Breast epithelium (tissue), 4 donors: ENCODE measurements at places on chromosomes 6 and 20.

DNA sequence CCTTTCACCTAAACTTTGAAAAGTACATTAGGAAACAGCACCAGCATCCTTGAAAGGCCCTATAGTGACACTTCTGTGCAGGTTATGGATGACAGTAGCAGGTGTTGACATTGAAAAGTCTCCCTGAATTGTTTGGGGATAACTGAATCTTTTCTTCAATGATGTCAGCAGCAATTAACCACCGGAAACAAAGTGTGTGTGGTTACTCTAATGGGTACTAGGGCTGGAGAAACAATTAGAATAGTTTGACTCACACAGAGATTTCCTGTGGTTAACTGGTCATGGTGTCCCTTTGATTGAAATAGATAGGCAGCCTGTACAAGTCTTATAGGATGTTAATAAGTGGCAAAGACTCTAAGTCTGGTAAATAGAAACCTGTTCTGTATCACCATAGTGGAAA lies 189.1 kb downstream of the TBX18 start:
- no peak for DNase-seq

GRCh38 chr6:90328004-90328403 lies 31.4 kb upstream of the BACH2 start:
- no peak for DNase-seq

GRCh38 chr6:160124605-160125004 lies 3.0 kb downstream of the SLC22A1 start:
- DNase-seq: no peak

DNA sequence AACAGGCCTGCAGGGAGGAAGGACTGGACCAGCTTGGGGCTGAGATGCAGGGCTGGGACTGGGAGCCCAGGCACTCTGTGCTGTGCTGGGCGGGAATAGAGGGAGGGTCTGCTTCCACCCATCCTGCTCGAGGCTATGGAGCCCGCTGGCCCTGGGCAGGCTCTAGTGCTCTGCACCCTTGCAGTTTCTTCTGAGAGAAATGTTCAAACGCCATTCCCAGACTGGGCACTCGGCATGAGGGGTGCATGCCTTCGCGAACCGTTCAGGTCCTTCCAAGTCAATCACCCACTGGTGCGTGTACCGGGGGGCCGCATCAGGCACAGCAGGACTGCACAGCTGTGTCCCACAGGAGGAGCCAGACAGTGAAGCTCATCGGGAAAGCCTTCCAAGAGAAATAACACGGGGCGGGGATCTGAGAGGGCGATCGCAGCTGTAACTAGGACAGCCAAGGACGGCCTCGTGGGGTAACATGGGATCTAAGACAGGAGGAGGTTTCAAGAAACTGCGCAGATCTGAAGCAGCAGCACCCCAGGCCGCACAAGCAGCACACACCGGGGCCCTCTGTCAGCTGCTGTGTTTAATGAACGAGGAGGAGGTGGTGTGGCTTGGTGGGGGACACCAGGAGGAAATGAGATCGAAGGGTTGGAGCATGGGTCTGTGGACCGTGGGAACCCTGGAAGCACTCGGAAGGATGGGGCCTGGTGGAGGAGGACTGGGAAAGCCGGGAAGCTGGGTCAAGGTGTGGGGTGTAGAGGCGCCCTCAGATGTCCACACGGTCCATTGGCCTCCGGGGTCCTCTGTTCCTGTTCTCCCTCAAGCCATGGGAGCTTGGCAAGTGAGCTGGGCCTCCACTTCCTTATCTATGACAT lies 26.1 kb upstream of the PYGB start:
- DNase-seq: no peak

DNA sequence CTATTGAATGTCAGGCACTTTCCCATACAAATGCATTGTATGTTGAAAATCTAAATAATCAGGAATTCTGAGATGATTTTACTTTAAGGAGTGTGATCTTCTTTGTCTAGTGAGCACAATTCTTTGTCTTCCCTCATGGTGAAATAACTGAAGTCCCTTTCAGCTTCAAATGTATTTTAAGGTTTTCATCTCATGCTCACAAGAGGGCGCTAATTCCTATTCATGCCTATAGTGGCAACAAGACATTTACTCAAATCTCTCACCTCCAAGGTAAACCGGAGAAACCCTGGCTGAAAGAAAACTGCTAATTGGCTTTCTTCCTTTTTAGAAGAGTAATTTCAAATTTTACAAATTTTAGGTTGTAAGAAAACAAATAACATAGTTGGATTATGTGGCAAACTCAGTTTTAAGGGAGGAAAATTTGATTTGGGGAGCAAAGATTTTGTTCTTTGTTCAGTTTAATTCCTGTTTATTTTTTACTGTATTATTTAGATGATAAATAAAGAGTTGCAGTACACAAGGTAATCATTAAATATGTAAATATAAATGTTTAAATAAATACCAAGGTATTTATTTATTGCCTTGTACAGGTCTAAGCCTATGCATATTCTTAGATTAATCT lies 69.1 kb downstream of the SLC35F1 start:
- DNase-seq: no peak

GRCh38 chr6:5766260-5766659 lies 240.5 kb downstream of the NRN1 start:
- no peak for DNase-seq

- DNase-seq: no peak
Measured at GRCh38 chr6:39037082-39037508, 11.5 kb upstream of the GLP1R start.

- DNase-seq: no peak
Measured at GRCh38 chr6:168683621-168684020, 242.6 kb downstream of the SMOC2 start.

DNA sequence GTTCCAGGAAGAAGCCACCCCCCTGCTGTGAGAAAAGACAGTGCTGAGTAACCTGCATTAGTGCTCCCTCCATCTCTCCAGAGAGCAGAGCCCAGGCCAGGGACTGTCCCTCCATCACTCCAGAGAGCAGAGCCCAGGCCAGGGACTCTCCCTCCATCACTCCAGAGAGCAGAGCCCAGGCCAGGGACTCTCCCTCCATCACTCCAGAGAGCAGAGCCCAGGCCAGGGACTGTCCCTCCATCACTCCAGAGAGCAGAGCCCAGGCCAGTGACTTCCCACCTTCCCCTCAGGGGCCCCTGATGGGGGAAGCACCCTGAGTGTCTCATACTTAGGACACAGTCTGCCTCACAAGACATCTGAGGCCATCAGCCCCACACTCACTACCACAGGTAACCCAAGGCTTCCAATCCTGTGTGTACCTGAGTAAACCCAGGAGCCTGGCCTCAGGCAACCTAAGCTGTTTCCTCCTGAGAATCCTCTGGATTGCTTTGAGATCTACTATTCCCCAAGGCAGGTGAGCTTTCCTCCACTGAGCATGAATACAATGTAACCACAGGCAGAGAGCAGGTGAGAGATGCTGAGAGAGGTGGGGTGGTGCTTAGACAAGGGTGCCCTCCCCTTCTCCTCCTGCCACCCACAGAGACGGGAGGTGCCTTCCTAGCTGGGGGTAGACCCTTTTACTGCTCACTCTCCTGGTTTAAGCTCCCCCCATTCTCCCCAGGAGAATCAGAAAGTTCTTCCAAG lies 4.9 kb downstream of the TBXT start:
- no peak for DNase-seq

- no peak for DNase-seq
Measured at GRCh38 chr6:13445744-13446115, 41.7 kb downstream of the GFOD1 start.

GRCh38 chr20:38275815-38276550 lies 15.4 kb upstream of the KIAA1755 start:
- DNase-seq: no peak

DNA sequence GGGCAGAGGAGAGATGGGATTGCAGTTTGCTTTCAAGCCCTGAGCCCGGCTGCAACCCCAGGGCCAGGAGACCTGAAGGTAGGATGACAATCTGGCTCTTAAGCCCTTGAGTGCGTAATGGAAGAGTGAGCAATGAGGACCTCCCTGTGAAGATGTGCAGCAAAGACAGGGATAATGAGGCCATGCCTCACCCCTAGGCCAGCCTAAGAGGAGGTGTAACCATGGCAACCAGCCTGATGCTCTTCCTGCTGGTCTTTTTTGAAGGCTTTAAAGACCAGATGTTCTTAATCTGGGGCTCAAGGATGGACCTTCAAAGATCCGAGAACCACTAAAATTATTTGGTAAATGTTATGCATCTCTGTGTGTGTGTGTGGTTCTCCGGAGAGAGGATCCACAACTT lies 8.2 kb downstream of the ARHGAP40 start:
- DNase-seq: no peak

DNA sequence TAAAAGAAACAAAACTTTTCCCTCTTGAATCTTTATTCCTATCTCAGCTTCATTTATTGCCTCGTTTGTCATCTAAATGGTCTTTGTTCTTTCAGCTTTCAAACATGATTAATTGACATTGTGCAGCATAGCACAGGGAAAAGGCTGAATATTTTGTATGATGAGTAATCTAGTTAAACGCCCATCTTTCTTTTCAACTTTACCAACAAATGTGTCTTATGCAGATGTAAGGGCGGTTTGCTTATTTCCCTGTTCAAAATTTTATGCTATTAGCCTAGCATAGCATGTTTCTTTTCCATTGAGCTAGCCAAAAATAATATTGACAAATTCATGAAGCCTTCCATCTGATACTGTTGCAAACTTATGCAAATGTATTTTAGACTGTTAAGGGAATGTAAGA lies 176.4 kb upstream of the AKAP12 start:
- no peak for DNase-seq

DNA sequence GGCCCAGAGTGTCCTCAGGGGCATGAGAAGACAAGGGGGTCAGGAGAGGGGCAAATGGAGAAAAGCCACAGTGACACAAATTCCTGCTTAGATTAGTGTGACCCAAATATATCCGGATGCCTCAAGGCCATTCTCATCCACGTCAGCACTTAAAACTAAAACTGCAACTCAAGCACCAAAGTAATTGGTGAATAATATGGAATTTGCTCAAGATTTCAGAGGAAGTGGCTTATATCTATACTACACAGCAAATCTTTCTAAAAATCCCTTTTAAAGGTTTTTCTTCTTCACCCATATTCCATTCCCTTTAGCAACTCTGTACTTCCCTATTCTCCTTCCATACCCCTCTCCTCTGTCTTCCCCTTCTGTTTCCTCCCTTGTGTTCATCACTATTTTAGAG lies 15.2 kb downstream of the DEF6 start:
- no peak for DNase-seq

DNA sequence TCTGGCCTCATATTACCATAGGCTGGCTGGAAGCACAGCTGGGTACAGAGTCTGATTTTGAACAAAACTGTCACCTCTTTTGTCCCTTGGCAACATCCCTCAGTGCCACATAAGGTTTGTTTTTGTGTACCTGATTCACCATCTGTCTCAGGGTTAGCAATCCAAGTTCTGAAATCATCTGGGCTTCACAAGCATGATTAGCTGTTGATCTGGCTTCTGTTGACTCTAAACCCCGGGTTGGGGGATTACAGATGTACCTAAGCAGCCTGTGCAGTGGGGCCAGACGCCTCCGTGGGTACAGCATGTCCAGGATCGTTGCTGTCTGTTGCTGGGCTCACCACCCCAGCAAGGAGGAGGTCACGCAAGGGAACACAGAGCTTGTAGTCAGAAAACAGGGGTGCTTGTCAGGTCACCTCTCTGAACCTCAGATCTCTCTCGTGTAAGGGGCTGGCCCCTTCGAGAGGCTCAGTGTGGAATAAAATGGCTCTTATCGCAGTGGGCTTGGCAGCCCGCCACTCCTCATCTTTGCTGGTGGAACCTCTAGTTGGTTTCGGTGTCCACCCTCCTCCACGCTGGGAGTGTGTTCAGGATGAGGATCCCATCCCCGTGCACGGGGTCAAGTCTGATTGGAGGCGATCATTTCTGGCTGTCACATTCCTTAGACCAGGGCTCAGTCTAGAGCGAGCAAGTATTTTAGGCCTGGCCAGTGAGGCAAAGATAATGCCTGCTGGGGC lies 39.2 kb upstream of the ZNF831 start:
- no peak for DNase-seq

GRCh38 chr6:11307226-11307625 lies 74.8 kb upstream of the NEDD9 start:
- DNase-seq: no peak

DNA sequence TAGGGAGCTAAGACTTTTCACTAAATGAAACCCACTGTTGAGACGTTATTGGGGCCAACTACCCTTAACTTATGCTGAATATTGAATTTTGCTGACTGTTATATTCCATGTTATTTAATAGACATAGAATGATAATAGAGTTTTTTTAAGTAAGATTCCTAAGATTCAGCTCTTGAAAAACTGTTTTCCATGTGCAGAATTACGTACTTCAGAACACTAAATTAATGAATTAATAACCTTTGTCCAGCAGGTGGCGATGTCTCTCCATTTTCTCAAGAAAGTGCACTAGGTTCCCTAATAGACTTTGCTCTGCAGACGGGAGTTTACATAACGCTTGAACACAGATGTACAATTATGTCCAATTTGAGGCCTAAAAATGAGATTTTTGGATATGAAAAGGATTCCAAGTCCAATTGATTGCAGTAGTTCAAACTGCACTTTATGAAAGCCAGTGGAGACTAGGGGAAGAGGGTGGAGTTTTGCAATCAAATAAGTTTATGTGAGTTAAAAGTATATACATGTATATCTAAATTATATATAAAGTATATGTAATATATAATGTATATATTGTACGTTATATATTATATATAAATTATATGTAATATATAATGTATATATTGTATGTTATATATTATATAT lies 282.1 kb downstream of the UST start:
- no peak for DNase-seq

DNA sequence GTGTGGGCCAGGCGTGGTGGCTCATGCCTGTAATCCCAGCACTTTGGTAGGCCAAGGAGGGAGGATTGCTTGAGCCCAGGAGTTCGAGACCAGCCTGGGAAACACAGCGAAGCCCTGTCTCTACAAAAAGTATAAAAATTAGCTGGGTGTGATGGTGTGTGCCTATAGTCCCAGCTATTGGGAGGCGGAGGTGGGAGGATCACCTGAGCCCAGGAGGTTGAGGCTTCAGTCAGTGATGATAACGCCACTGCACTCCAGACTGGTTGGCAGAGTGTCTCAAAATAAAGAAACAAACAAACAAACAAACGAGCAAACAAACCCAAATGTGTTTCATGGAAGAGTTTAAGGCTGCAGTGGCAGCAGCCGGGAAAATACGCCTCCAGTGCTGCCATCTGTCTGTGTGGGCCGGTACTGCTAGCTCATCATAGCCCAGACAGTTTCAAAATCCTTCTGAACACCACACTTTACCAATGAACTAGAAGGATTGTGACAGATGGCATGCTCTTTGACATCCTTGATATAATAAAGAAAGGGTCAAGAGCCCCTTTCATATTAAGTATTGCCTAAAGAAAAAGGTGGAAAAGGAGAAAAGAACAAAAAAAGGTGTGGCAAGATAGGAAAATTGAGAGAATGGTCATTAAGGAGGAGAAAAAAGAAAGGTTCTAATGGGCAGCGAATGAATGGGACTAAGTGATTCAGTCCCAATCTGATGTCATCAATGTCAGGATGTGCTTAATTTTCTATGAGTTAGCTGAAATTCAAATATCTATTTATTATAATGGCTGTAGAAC lies 298.6 kb downstream of the SYNE1 start:
- no peak for DNase-seq

DNA sequence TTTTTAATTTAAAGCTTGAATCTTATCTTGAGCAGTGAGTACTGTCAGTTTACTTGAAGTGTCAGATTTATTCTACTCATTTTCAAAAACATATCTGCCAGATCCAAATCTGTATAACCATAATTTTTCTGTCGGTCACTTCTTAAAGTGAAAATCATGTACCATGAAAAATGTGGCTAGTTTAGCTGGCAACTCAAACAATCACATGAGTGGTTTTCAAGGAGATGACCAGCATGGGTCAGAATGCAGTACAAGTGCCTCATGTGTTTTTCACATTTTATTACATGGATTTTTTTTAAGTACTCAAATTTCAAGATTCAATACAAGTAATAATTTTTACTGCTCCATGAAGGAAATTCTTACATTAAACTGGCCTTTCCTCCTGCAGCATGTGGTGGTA lies 11.0 kb upstream of the SAMD5 start:
- DNase-seq: no peak
